ENCODE measurements at places on chromosomes 13 and 19. TPM values are rescaled to one million over a fixed set of nuclear protein-coding genes. Genes with fewer than 3 reads are reported as not detected.

- no peak for DNase-seq
These were observed 49.8 kb downstream of the BICRA start for GRCh38 chr19:47658431-47659348.

DNA sequence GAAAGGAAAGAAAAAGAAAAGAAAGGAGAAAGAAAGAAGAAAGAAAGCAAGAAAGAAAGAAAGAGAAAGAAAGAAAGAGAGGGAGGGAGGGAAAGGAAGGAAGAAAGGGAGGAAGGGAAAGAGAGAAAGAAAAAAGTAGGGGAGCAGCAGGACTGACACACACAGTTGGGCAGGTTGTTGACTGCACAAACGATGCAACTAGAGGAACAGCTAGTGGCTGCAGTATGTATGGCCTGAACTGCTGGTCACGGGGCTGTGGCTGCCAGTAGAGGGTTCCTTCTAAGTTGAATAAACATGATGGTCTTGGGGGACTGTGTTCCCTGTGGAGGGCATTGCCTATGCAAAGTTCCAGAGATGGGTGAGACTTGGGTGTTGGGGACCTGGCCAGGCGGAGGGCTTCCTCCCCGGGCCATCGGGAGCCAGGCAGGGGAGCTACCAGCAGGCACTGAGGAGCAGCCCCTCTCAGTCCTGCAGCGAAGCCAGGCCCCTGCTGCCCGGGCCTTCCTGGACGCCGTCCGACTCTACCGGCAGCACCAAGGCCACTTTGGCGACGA lies 16.7 kb upstream of the COLGALT1 start:
- DNase-seq = no peak

DNA sequence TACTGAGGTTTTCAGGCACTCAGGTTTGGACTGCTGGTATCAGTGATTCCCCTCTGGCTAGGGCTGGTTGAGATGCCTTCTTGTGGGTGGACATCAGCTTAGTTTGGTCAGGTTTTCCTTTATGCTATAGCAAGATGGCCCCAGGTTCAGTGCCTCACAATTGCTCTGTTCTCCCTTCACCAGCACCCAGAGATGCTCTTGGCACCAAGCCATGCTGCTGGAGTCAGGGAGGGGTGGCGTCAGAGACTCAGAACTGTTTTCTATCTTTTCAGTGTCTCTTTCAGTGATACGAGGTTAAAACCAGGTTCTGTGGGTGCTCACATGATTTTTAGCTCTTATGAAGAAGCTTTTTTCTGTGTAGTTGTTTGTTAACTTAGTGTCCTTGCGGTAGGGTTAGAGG lies 96.9 kb downstream of the NBEA start:
- DNase-seq = no peak

DNA sequence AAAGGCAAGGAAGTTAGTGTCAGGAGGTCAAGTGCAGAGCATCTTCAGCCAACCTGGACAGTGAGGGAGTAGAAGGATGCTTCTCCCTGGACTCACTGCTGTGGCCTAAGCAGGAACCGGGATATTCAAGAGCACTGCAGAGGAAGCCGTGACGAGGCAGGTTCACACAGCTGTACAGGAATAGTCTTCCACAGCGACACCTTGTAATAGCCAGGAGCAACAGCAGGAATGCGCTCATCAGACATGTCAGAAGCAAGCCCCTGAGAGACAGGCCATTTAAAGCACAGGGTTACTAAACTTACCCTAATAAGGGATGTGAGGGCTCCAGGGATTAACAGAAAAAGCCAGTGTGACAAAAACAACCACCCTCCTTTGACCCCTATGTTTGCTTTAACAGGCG lies 3.5 kb upstream of the MED26 start:
- no peak for DNase-seq

Gene FGF14
- 4.5 TPM for total RNA-seq

DNA sequence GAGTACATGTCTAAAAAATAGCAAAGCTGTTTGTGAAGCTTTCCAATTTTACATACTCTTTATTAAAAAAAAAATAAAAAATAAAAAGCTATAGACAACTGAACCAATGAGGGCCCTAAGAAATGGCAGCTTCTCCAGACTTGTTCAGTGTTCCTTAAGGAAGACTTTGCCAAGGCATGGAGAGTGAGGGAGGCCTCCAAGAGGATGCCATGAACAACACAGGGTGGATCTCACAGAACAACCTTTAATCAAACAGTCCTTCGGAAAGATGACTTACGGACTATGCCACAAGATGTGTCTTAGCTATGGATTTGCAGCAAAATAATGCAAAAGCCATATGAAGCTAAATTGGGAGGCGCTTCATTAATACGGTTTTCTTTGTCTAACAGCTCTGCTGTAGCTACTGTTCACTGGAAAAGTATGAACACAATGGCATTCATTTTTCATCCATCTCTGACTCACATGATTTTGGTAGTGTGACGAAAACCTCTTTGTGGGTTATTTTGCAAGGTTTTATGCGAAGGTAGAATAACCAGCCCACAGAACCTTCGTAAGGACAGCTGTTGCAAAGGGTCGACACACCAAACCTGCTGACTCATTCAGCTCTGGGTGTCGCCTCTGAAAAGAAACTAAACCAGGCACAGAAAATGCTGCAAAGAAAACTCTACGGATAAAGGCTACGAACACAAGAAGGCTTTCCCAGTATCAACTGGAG lies 27.7 kb downstream of the EFNB2 start:
- DNase-seq = no peak

Gene PPP6R1
- total RNA-seq = 14.5 TPM
